AG04449 (cell line): ENCODE measurements at places on chromosomes 6 and 20.

DNA sequence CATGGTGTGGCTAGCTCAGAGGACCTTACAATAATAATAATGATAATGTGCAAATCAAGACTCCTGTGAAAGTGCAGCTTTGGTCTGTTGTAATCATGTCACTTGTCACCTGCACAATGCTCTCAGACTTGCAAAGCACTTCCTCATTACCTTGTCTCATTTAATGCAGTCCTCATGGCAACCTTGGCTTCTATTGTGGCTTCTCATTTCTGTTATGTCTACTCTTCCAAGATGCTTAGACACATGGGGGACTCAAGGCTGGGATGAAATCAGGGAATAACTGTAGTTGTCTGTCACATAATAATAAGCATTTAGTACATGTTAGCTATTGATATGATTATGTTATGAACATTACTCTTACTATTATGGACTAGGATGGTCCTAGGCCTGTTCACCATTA is 484.2 kb downstream of the PTPRT start:
- no peak for DNase-seq

DNA sequence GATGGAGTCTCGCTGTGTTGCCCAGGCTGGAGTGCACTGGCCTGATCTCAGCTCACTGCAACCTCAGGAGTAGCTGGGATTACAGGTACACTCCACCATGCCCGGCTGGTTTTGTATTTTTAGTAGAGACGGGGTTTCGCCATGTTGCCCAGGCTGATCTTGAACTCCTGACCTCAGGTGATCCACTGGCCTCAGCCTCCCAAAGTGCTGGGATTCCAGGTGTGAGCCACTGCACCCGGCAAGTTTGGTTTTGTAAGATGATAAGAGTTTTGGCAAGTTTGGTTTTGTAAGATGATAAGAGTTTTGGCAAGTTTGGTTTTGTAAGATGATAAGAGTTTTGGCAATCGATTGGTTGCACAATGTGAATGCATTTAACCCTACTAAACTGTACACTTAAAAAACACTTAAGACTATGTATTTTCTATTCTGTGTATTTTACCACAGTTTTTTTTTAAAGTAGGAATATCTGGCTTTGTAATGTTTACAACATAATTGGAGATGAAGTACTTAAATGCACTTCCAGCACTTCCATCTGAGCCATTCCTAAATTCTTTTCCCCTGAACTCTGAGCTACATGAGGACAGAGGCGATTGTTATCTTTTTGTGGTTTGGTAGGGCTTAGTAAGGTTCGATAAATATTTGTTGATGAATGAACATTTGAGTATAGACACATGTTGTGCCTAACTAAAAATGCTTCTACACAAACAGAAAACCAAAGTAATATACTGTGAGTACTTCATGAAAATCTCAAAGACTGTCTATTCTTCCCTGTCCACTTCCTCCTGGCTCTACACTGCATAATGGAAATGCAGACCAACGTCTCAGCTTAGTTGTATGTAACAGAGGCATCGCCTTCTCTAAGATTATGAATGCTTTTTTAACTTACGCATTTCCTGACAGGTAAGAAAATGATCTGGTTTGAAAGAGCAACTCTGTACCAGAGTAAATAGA is 18.8 kb downstream of the SAMHD1 start:
- no peak for DNase-seq

DNA sequence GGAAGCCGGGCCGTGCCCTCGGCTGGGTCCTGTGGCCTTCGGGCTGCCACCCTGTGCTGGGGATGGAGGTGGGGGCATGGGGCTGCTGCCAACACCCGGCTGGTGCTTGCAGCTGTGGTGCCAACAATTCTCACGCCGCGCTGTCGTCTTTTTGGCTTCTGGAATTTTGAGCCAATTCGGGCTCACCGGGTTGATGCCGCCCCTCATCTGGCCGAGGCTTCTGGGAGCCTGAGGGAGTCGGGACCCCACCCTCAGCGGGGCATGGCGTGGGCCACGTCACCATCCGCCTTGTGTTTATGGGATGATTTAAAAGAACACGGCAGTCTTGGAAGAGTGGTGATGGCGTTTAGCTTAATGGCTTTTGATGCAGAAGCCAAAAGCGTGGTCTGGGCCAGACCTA is 8.7 kb upstream of the NPBWR2 start:
- DNase-seq, result no peak

- no peak for DNase-seq
These were observed 95.2 kb downstream of the PLCB1 start for GRCh38 chr20:8227293-8227692.

DNA sequence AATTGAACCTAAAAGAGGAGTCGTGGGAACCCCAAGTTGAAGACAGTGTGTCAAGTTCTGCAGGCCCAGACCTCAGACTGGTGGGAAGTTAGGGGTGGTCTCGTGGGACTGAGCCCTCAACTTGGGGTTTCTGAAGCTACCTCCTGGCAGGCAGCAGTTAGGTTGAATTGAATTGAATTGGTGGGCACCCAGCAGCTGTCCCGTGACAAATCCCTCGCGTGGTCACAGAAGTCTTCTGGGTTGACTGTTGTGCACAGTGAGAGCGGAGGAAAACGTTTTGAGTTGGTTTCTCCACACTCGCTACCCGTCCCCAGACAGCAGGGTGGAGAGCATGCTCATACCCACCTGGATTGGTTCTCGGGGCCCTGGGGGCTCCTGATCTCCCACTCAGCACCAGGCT is 12.9 kb downstream of the SLC4A11 start:
- DNase-seq, result no peak

GRCh38 chr6:15626878-15627674 is 35.8 kb downstream of the DTNBP1 start:
- DNase-seq, result no peak

DNA sequence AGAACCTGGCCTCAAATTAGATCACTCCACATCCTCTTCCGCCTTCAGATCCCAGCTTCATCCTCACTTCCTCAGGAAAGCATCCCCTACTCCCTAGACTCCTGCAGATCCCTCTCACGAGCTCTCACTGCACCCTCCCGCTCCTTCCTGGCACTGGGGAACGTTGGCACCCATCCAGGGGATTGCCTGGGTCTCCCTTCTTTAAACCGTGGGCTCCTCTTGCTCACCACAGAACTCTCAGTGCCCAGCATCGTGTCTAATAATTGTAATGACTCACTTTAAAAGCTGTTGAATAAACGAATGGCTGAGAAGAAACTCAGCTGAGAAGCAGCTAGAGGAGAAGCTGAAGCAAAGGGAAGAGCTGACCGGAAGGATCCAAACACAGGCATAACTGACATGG is 20.4 kb downstream of the ZC3H12D start:
- no peak for DNase-seq

DNA sequence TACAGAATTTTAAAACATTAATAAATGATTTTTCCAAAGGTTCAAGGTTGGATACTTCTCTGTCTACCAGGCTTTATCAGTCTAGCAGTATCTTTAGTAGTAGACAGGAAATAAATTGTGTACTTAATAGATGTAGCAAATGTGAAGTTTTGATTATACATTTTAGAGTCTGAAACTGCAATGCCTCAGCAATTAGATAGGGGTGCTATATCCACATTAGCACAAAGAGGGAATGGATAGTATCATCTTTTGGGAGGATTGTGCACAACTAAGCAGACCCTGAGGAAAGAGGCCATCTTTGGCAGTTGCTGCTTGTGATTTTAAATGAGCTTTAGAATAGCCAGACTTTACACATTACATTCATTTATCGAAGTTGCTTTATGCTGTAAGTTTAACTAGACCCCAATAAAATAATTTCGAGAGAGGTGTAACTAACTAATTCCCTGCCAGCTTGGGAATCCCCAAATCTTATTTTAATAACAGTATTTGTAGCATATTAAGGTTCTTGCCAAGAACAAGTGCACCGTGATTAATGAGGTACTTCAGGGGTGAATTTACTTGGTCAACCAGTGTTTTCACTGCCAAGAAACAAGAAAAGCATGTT is 2.8 kb downstream of the KCNQ5 start:
- DNase-seq, result no peak

GRCh38 chr6:113857556-113858479 is 673 bp downstream of the MARCKS start:
- no peak for DNase-seq

- DNase-seq, result no peak
These were observed 4.9 kb downstream of the LAMA4 start for GRCh38 chr6:112249489-112249888.
